Testis (tissue), 5 donors: ENCODE measurements at places on chromosomes 4 and X.

DNA sequence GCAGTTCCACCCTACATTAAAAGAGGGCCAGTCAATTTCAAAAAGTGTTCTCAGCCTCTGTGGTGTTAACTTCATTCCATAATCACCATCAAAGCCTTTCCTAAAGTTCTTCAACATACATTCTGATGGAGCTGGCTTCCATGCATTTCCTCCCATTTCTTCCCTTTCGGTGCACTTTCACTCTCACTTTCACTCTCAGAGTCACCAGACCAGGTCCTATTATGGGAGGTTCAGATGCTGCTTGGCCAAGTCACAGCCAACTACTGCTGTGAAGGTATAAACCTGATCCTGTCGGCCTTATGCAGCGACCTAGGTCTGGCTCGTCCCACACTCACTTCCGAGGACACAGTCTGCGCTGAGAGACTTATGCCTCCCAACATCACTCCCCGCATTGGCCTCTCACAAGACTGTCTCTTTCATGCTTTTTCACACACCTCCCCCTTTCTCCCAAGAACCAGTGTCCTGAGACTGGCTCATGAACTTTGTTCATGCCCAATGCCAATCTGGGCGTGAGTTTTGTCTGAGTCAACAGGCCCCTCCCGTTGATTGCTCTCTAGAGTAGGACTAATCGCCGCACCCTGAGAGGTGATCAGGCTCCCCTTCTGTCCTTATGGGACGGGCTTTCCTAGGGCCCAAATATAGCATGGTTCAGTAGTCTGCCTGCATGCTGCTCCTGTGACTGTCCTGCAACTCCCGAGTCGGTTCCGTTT is 60.8 kb upstream of the XAGE1B start:
- DNase-seq: peak; percentile 58

DNA sequence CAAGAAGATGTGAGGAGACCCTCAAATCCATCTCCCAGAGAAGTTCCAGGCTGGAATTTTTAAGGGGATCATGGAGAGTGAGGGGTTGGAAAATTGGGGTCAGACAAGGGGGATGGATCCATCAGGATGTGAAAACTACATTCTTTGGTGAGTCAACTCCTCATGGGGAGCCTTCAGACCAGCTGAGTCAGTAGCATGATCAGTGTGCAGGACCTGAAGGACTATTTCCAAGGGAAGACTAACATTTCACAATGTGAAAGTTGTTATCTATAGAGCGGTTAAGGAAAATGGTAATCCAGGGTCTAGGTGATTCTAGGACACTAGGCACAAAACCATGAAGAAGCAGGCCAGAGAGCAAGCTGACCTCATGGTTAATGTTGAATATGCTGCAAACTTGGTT is 38.6 kb upstream of the CEP135 start:
- DNase-seq: no peak

- no peak for DNase-seq
These were observed 241.4 kb upstream of the GALNT7 start for GRCh38 chr4:172927096-172927814.

DNA sequence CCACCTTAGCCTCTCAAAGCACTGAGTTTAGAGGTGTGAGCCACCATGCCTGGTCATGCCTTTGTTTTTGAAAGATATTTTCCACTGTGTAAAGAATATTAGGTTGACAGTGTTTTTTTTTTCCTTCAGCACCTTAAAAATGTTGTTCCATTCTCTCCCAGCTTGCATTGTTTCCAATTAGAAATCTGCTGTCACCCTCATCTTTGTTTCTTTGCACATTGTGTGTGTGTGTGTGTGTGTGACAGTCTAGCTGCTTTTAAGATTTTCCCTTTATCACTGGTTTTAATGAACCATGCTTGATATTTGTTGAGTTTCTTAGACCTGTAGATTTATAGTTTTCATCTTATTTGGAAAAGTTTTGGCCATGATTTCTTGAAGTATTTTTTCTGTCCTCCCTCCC is 79.0 kb upstream of the NKX1-1 start:
- DNase-seq: no peak

GRCh38 chrX:39497702-39498265 is 600.0 kb downstream of the BCOR start:
- no peak for DNase-seq

DNA sequence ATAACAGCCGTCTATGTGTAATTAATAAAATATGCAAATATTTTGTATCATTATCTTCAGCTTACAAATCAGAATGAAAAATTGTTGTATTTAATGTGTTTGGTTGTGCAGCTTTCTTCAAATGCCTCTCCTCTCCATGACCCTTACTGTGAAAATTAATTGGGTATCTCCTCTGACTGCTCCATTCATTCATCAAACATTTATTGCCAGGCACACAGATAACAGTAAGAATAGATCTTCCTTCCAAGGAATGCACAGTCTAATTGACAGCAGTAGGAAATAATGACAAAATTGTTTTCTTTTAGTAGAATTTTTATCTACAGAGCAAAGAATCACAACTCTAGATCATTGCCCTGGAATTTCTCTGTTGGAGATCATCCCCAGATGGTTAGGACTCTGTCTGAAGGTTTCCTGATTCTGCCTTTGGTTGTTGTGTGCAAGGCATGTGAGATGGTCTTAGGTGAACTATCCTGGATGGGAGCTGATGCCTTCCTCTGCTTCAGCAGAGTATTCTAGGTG is 395.0 kb upstream of the FAT1 start:
- DNase-seq: no peak
